Activated T-helper 1 cell treated with anti-CD3 and anti-CD28 coated beads, Interleukin-2, amount 50 U/mL, for 16 hours (primary cell): ENCODE measurements at places on chromosomes 3 and 15.

DNA sequence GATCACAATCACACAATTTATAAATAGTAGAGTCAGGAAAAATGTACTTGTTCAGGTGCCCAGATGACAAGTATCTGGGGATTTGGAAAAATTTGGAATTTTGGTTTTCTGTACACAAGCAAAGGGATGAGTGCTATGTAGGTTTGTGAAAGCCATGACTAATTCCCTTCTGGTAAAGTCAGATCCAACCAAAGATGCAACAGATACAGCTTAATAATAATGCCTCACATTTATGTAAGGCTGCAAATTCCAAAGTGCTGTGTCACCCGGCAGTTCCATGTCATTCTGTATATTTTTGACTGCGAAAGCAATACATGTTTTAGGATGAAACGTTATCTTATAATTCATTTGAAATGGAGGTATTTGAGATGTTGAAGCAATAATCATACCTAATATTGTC is 102.7 kb upstream of the AGBL1 start:
- DNase-seq, result no peak

- DNase-seq, result no peak
These were observed 47.3 kb downstream of the ITGA11 start for GRCh38 chr15:68384451-68385239.

DNA sequence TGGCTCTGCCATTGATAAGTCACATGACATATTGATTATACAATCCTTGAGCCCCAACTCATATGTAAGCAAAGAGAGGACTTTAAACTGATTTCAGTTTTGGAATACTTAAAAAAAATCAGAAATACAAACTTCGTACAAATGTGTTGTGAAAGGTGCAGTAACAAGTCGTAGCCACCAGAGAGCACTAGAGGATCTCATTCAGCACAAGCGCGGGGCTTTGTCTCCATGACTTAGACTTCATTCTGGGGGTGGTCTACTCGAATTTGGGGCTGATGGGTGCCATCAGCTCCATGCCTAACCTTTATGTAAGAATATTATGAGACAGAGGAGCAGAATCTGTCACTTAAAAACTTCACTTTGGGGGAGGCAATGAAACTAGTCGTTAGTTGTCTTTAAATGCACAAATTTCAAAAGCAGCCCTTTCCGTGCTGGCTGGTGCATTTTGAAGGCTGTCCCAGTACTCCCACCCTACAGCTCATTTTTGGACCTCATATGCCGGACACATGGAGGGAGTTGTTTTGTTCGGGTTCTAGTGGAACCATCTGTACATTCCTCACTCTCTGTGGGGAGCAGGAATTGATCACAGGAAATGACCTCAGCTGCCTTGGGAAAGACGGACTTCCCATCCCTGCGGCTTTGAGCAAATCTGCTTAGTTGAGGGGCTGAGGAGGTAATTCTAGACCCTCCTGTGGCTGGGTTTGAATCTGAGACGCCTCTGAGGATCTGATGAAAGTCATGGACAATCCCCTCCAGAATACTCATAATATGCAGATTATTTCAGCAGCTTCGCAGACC is 27.5 kb upstream of the MASP1 start:
- peak; percentile 13 for DNase-seq

DNA sequence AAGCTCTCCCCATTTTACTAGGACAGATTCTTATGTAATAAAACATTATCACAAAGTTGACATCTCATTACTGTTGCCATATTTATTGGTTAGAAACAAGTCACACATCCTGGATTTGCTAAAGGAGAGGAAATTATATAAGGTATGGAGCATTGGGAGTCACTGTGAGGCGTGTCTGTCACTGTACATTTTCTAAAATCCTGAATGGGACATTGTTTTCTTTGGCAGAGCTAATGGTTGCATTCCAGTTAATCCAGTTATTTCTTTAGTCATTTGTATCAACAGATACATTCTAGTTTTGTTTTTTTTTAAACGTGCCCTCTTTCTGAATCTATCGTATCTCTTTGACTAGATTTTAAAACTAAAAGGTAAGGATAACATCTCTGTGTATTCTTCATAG is 70.2 kb upstream of the MITF start:
- DNase-seq, result no peak

DNA sequence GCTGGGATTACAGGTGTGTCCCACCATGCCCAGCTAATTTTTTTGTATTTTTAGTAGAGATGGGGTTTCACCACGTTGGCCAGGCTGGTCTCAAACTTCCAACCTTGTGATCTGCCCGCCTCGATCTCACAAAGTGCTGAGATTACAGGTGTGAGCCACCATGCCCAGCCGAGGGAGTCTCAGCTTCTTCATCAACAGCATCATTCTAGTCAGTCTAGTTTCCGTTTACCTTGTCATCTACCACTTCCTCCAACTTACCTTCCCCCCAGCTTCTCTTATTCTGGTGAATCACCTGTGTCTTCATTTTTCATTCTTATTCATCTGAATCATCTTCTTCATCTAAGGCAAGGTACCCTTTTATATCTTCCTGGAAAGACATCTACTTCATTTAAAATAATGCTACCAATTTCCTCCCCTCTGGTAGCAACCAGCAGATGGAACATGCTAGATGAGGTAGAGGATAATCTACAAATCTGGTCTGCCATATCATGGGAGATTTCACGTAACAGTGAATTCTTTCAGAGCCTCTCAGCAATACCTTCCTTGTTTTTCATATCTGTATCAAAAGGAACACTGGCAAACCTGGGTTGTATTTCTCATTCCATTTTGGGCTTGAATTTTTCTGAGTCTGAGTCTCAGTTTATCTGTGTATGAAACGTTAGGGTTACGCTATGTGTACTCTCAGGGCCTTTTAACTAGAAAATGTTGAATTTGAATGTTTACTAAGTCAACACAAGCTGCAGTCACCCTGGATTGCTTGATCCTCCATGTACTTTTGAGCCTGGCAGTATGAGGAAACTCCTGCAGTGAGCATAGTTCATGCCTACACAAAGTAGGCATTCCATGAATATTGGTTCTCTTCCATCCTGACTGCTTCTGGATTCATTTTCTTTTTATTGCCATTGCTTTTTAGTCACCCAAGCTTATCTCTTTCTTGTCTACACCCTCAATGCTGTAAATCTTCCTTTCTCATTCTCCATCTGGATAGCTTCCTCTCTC is 16.8 kb downstream of the LPP start:
- peak; percentile 28 for DNase-seq

- DNase-seq, result no peak
These were observed 25.6 kb upstream of the RHO start for GRCh38 chr3:129502641-129503408.

GRCh38 chr3:34207002-34207401 is 408.6 kb downstream of the PDCD6IP start:
- DNase-seq, result no peak

DNA sequence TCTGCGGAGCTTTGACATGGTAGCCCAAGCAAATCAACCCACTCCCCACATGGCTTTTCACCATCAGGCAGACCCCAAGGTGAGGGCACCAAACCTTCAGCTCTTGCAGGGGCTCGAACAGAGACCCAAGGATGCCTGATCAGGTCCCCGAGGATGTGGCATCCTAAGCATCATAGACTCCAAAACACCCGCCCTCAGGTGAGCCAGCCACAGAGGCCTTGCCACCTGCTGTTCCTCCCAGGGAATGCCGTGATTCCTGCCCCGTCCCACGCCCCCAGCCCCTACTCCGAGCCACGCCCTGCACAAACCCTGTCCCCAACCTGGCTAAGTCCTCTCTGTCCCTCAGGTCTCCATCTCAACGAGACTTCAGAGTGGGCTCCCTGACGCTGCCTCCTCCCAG is 34.7 kb upstream of the SLC41A3 start:
- no peak for DNase-seq
